ENCODE measurements at places on chromosomes 13 and 19.

GRCh38 chr13:97506511-97506910 lies 72.5 kb downstream of the RAP2A start:
- DNase-seq, result no peak

- no peak for DNase-seq
These were observed 850 bp upstream of the KLK11 start for GRCh38 chr19:51027126-51027806.

DNA sequence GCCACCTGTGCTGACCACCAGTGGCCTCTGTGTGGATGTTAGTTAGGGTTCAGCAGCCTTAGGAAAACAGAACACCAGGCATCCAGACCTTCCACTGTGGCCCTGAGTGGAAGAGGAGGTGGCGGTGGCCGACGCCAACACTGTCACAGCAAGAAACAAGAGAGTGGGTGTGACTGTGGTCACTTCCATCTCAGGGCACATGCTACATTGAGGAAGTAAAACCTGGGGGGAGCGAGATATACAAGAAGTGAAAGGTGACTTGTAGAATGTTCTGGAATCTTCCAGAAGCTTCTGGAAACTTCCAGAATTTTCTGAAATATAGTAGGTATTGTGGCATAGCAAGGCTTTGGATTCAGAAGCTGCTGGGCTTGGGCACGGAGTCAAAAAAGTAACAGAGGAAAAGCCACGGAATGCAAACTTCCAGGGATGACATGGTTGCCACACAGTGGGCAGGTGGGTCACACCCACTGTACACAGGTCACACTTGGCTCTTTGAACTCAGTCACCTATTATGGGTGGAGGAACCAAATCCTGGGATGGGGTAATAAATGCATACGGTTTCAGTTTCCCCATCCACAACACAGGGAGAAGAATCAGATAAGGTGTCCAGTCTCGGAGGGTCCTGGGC lies 24.3 kb downstream of the GNG7 start:
- DNase-seq, result no peak

- DNase-seq, result no peak
These were observed 5.5 kb upstream of the POU4F1 start for GRCh38 chr13:78608688-78609463.

DNA sequence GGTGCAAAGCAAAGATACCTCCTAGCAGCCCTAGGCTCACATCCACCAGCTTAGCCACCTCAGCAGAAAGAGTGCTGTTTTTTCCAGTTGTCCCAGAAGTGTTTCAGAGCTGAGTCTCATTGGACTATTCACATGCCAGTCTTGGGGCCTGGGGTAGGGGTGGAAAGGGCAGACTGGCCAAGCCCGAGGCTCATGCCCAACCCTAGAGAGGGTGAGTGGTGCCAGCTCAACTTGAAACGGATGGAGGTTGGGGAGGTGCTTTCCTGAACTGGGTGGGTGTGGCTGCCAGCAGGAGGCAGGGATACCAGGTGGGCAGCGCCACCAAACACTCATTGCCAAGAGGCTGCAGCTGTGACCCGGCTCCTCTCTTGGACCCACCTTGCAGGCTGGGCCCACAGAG lies 116.9 kb downstream of the DPF1 start:
- no peak for DNase-seq

GRCh38 chr19:13887517-13887916 lies 10.6 kb downstream of the NANOS3 start:
- DNase-seq, result no peak

- DNase-seq, result no peak
These were observed 44.4 kb upstream of the WDFY2 start for GRCh38 chr13:51539887-51540286.

DNA sequence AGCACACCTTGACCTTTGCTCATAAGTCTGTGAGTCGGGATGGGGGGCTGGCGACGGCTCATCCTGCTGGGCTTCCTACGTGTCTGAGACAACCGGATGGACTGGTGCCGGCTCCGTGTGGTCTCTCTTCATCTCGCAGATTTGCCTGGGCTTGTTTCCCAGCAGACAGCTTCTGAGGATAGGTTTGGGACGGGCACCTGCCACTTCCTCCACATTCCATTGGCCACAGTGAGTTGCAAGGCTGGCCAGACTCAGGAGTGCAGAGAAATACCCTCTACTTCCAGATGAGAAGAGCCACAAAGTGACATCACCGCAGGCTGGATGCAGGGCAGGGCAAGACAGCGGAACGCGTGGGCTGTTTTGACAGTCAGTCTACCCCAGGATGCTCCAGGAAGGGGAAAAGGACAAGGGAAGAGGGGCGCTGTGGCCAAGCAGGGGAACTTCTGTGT lies 48.1 kb downstream of the IRS2 start:
- no peak for DNase-seq

DNA sequence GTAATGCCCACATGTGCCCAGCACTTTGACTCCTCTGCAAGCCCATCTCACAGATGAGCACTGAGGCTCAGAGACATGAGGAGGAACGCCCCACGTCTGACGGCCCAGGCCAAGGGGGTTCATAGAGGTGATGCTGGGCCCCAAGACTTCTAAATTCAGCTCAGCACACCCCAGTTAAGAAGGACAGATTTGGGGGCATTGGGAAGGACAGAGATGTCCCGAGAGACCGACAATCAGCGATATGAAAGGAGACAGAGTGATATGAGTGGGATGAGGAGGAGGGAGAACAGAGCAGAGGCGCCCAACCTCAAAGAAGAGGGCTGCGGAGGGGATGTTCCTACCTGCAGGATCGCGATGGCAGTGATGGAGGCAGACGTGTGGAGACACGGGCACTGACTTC lies at the start of gene CNFN:
Gene CNFN (minus strand): TSS at position 399 of the 400 bp plus-strand sequence. CDS start 1,260 bp downstream, outside the sequence.
- DNase-seq, result no peak

GRCh38 chr13:110447058-110447511 lies 114.4 kb downstream of the RAB20 start:
- no peak for DNase-seq

GRCh38 chr19:38830039-38830733 lies 1.4 kb downstream of the ECH1 start:
- DNase-seq, result no peak

- no peak for DNase-seq
These were observed 13.2 kb downstream of the EHD2 start for GRCh38 chr19:47726467-47726866.

DNA sequence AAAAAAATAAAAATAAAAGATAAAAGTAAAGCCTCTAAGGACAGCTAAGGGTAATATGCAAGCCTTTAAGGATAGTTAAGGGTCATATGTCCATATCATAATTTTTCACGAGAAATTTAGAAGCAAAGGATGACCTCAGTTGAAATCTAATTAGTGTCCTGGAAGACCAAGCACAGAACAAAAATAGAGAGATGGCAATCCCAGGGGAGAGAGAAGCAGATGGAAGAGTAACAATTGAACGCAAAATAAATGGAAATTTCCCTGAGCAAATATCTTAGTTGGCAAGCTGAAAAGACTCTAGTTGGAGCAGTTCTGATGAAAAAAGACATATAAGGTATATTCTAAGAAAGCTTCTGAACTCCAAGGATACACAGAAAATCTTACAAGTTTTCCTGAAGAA lies 275.4 kb downstream of the NALCN start:
- no peak for DNase-seq

DNA sequence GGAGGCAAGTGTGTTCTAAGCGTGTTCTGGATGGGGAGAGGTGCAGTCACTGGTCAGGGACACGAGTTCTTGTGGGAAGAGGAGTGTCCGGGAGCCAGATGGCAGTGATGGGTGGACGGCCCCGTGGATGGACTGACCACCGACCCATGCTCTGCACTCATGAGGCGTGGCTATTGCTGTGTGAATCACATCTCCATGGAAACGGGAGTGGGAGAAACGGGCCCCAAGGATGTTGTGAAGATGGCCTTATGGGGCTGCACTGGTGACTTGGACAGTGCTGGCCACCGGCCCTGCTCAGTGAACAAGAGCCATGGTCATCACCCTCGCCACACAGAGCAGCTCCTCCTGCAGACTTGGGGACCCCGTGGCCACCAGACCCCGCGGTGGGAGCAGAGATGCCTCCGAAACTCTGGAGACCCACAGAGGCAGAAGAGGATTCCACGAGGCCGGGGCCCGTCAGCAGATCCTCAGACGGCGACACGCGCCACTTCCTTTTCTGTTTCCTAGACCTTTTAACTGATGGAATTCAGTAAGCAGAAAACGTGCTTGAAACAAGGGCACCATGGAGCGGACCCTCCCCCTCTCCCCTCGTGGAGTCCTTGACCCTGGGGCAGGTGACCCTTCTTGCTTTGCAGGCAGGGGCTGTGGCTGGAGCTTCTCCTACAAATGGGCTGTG lies 47.5 kb downstream of the GAS6 start:
- DNase-seq, result no peak

DNA sequence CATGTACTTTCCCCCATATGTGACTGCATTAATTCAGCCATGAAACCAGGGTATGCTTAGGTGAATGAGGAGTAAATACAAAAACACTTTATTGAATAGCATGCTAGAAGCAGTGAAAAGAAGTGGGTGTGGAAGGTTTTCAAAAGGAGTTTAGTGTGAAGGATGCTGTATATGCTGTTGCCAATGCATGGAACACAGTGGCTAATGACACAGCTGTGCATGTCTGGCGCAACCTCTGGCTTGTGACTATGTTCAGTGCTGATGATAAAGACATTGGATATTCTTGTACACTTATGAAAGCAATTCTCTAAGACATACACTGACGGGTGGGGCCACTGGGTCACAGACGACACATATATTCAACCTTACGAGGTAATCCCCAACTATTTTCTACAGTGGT lies 55.2 kb downstream of the SOX21 start:
- no peak for DNase-seq

- no peak for DNase-seq
These were observed 40.5 kb upstream of the ITM2B start for GRCh38 chr13:48192411-48192935.

DNA sequence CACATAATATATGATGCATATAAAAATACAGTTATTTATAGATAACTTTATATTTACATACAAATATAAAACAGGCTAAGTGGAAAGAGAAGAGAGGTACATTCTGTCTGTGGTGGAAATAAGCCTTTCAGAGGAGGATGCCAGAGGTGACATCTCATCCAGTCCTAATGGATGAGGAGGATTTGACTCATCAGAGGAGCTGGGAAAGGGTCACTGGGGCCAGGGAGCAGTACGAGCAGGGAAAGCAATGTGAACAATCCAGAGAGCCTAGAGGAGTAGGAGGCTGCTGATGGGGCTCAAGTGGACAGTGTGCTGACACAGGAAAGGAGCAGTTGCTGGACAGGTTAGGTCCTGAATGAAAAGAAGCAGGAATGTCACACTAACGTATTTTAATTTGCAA lies 18.6 kb downstream of the NALCN start:
- DNase-seq, result no peak

DNA sequence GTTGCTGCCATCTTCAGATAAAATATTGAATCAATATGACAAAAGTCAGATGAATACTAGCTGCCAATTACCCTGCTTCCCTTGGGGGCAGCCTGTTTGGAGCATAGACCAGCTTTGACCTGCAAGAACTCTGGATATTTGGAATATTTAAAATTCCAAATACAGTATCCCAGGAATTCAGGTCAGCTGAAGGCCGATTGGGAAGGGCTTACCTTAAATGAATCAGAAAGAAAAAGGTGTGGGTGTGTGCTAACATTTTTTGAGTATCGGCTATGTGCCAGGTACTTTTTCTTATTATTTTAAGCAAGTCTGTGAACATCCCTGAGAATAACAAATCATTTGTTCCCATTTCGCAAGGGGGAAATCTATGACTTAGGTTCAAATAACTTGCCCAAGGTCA lies 1.8 kb upstream of the RUBCNL start:
- DNase-seq, result no peak

DNA sequence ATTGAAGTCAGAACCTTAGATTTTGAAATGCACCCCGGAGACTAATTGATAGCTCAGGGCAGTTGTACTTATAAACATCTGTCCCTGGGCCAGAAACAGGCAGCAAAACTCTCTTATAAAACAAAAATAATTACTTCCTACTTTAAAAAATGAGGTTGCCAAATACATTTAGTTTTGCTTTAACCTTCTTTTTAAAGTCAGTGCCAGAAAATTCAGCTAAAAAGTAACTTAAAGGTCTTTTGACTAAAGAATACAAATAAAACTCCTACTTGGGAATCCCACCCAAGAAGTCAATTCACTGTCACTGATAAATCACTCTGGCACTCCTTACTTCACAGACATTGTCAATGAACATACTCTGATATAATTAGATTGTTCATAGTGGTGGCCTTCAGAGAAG lies 60.7 kb downstream of the DOCK9 start:
- DNase-seq, result no peak

GRCh38 chr13:97120346-97120745 lies 101.8 kb upstream of the MBNL2 start:
- DNase-seq, result no peak

- DNase-seq, result no peak
These were observed 341.0 kb downstream of the DNAJC15 start for GRCh38 chr13:43364210-43365038.

- no peak for DNase-seq
These were observed 648.0 kb downstream of the DACH1 start for GRCh38 chr13:71218960-71219359.

DNA sequence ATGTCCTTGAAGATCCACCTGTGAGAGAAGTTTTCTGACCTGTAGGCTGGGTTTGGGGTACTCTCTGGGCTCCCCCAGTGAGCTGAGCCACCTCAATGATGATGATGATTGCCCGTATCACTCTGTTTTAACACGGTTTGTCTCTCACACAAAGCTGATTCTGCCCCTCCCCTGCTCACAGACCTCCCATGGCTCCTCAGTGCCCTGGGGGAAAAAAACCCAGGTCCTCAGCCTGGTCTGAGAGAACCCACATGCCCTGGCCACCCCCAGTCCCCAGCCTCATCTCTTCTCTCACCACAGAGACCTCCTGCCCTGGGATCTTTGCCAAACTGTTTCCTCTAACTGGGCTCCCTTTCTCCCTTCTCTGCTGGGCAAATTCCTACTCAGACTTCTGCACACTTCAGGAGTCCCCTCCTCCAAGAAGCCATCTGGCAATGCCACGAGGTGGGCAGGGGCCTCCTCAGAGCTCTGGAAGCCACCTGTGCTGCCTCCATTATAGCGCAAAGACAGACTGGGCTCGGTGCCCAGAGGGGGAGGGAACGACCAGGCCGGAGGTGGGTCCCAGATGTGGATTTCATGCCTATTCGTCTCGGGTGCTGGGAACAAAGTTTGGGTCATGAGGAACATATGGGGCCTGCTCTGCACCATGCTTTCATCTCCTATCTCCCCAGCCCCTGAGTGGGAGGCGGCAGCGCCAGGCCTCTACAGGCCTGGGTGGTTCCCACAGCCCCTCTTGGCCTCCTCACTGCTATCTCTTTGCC lies 8.5 kb upstream of the CA11 start:
- DNase-seq, result no peak

DNA sequence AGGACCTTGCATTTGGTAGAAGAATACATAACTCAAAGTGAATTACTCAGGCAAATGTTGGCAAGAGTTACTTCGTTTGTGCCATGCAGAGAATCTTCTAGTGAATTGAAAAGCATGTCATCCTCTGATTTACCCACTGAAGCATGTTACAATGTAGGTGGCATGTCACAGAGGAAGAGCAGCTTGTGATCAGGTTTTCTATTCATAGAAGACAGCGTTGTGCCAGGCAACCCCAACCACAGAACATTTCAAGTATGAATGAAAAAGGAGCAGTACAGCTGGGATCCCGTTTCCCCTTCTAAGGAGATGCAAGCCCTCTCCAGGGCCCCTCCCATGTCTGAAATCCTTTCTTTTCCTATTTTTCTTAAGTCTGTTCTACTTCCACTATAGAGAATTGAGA lies 6.0 kb upstream of the KATNAL1 start:
- no peak for DNase-seq

GRCh38 chr13:27148900-27149299 lies 22.7 kb downstream of the USP12 start:
- no peak for DNase-seq

All from cortex of kidney (tissue), 1 donor.